Gastrocnemius medialis (tissue), 4 donors: ENCODE measurements at places on chromosomes 3 and 15. TPM values are rescaled to one million over a fixed set of nuclear protein-coding genes. Genes with fewer than 3 reads are reported as not detected.
A peak's percentile ranks its signal among the peaks of the same experiment; 100 is the strongest.

DNA sequence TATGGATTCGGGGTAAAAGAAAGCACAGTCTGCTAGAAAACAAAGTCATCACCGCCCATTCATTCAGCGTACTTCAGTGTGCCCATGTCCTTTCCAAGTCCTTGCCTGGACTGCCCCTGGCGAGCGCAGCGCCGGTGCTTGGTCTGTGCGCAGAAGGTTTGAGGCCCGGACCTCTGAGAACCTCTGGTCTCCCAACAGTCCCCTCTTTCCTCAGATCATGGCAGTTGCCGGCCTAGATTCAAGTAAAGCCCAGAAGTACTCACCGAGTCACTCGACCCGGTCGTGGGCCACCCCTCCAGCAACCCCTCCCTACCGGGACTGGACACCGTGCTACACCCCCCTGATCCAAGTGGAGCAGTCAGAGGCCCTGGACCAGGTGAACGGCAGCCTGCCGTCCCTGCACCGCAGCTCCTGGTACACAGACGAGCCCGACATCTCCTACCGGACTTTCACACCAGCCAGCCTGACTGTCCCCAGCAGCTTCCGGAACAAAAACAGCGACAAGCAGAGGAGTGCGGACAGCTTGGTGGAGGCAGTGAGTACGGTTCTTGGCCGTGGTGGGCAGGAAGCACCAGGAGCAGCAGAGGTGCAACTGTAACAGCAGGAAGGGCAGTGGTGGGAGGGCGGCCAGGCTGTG is 36.3 kb downstream of the CHDH start:
- H3K27me3 ChIP-seq = no peaks in the 10 kb centered on the region
- H3K36me3 ChIP-seq = no peaks in the 10 kb centered on the region
- H3K4me3 ChIP-seq = no peak overlapping the region
- no peak overlapping the region for H3K27ac ChIP-seq

DNA sequence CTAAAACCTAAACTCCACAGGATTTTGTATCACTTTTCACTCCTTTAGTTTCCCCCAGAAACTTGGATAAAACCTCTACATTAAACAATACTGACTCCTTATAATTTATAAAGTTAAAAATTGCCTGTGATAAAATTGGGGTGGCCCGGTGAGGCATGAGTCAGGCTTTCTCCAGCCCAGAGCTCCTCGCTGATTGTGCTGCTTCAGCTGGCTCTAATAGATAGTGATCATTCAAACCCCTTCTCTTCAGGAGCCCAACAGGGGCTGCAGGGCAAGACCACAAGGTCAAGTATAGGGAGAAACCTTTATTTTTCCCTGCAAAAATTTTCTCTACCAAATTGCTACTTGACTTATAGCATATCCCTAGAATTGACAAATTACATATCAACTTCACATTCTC is 308.2 kb downstream of the PLCL2 start:
- peak overlapping the region; percentile 59 for H3K27ac ChIP-seq
- no peak for DNase-seq

DNA sequence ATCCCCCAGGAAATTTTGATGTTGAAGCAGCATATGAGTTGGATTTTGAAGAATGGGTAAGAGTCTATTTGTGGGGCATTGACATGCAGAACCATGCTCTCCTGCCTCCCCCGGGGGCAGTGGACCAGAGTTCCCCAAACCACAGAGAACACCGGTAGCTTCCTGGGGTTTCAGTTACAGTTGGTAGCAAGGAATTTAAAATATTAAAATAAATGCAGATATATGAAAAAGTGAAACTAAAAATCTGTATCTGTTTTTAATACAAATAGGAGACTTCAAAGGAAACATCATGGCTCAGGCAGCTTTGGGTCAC is 37.4 kb downstream of the SLC9A9 start:
- no peak overlapping the region for H3K4me3 ChIP-seq
- H3K4me1 ChIP-seq = peaks cover 10% of the 10 kb centered on the region
- no peak for DNase-seq
- no peaks in the 10 kb centered on the region for H3K36me3 ChIP-seq
- peak overlapping the region; percentile 52 for H3K27ac ChIP-seq
- no peaks in the 10 kb centered on the region for H3K27me3 ChIP-seq

DNA sequence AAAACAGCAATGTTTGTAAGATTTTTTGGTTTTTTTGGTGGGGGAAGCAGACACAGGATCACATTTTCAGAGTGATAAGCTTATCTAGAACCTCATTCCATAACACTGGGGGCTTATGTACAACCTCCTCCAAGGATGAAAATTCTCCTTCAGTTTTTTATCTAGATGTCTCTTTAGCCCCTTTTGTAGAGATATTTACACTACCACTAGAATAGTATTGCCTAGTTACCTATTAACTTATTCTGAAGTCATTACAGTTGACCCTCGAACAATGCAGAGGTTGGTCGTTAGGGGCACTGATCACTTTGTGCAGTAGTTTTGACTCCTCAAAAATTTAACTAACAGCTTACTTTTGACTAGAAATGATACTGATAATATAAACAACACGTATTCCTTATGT is 32.8 kb downstream of the IFT57 start:
- H3K4me3 ChIP-seq = no peak overlapping the region
- H3K4me1 ChIP-seq = no peaks in the 10 kb centered on the region
- no peak for DNase-seq
- no peaks in the 10 kb centered on the region for H3K27me3 ChIP-seq
- no peaks in the 10 kb centered on the region for H3K36me3 ChIP-seq
- no peak overlapping the region for H3K27ac ChIP-seq

PTPRG gene
- total RNA-seq = 21.1 TPM

- H3K27me3 ChIP-seq = no peaks in the 10 kb centered on the region
- H3K4me1 ChIP-seq = no peaks in the 10 kb centered on the region
- H3K4me3 ChIP-seq = no peak overlapping the region
- no peaks in the 10 kb centered on the region for H3K36me3 ChIP-seq
Measured at GRCh38 chr3:147958754-147959153, 549.6 kb downstream of the ZIC1 start.

ARHGAP31 gene
- 6.2 TPM for total RNA-seq

MORC1 gene
- total RNA-seq = not detected

GRCh38 chr3:102348904-102349303 is 85.9 kb upstream of the ZPLD1 start:
- H3K27ac ChIP-seq = no peak overlapping the region
- H3K4me3 ChIP-seq = no peak overlapping the region
- no peak for DNase-seq
- no peaks in the 10 kb centered on the region for H3K27me3 ChIP-seq
- no peaks in the 10 kb centered on the region for H3K4me1 ChIP-seq
- no peaks in the 10 kb centered on the region for H3K36me3 ChIP-seq

ITIH1 gene
- total RNA-seq = 0.72 TPM

- no peaks in the 10 kb centered on the region for H3K27me3 ChIP-seq
- H3K36me3 ChIP-seq = no peaks in the 10 kb centered on the region
- no peak overlapping the region for H3K27ac ChIP-seq
- H3K4me1 ChIP-seq = no peaks in the 10 kb centered on the region
- no peak overlapping the region for H3K4me3 ChIP-seq
Measured at GRCh38 chr3:99767291-99767690, 50.4 kb upstream of the CMSS1 start.

DNA sequence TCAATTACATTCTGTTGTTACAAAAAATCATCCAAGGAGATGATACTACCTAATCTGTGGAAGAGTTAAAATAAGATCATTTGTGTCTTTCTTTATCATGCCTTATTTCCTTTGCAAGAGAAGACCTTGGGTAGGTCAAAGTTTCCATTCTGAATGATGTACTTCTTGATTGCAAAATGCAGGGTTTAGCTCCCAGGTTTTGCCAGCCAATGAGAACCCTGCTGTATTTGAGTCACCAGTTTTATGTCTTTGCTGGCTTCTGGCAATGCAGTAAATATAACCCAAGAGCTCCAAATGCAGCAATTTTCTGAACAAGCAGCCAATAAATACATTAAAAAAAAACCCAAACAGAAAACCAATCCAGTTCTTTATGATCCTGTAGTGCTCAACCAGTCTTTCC is 204.9 kb downstream of the CADPS start:
- no peaks in the 10 kb centered on the region for H3K27me3 ChIP-seq
- no peaks in the 10 kb centered on the region for H3K36me3 ChIP-seq
- no peak overlapping the region for H3K27ac ChIP-seq

GRCh38 chr3:166005126-166005525 is 167.9 kb upstream of the BCHE start:
- DNase-seq = no peak
- H3K27ac ChIP-seq = no peak overlapping the region
- no peaks in the 10 kb centered on the region for H3K27me3 ChIP-seq
- no peaks in the 10 kb centered on the region for H3K36me3 ChIP-seq

SLC12A1 gene
- not detected for total RNA-seq

DNA sequence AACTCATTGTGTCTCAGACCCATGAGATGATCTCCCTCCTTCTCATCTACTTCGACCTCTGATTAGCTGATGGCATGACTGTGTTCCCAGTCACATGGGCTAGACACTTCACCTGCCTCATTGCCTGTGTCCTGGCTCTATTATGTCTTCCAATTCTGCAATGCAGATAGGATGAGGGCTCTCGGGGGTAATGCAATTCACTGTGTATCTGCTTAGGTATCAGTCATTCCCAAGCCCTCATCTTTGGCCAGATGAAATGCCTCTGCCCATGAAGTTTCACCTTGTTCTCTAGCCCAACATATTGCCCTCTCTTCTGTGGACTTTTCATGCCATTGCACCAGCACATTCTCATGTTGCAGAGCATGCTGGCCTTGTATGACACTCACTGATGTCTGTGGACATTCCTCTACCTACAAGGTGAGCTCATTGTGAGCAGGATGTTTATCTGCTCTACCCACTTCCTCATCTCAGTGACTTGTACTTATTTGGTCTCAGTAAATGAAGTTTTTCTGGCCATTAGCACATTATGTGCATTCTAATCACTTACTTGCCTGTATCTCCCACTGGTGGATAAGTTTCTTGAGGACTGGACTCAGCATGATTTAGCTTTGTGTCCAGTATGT is 32.3 kb downstream of the MOBP start:
- no peak overlapping the region for H3K4me3 ChIP-seq
- no peaks in the 10 kb centered on the region for H3K4me1 ChIP-seq
- H3K27ac ChIP-seq = no peak overlapping the region

DNA sequence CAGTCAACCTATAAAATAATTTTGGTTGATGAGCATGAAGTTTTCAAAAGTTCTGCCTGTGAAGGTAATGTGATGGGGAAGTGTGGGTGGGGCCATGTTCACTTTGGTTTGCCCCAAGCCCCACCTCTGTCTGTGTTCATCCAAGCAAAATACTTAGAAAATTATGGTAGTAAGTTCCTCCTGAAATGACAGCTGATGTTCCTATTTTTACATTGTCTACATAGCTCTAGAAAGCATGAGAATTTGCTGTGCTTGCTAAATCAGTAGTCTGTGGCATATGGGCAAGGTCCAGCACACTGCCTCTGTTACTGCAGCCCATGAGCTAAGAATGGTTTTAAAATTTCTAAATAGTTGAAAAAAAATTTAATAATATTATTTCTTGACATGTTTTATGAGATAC is 21.9 kb upstream of the CP start:
- no peaks in the 10 kb centered on the region for H3K27me3 ChIP-seq
- no peak for DNase-seq
- H3K36me3 ChIP-seq = no peaks in the 10 kb centered on the region
- H3K4me1 ChIP-seq = peaks cover 12% of the 10 kb centered on the region
- no peak overlapping the region for H3K27ac ChIP-seq
- H3K4me3 ChIP-seq = no peak overlapping the region

CELF6 gene
- total RNA-seq = 0.13 TPM

DNA sequence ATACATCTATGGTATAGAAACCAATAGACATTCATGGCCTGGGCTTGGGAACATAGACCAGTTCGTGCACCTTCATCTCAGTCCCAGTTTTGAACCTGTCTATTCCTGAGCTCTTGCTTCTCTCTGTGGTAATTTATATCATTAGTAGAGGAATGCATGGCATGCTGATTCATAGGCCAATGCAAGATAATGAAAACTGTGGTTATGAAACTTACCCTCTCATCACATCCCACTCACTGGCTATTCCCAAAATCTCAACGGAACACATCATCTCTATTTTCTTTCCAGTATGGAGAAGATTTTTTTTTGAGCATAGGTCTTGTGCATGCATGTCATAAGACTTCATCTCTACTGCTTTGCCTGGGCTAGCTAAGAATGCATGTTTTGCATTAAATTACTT is 18.7 kb upstream of the P2RY12 start:
- no peak overlapping the region for H3K27ac ChIP-seq
- no peak for DNase-seq
- no peaks in the 10 kb centered on the region for H3K27me3 ChIP-seq
- H3K36me3 ChIP-seq = no peaks in the 10 kb centered on the region
- H3K4me1 ChIP-seq = no peaks in the 10 kb centered on the region

GRCh38 chr3:166526881-166527280 is 689.7 kb upstream of the BCHE start:
- no peak overlapping the region for H3K4me3 ChIP-seq
- DNase-seq = no peak

FGF7 gene
- 1.4 TPM for total RNA-seq

GRCh38 chr3:158531334-158531733 is 39.7 kb upstream of the MLF1 start:
- H3K27me3 ChIP-seq = no peaks in the 10 kb centered on the region
- no peak overlapping the region for H3K4me3 ChIP-seq
- DNase-seq = no peak
- H3K36me3 ChIP-seq = no peaks in the 10 kb centered on the region
- no peak overlapping the region for H3K27ac ChIP-seq

DNA sequence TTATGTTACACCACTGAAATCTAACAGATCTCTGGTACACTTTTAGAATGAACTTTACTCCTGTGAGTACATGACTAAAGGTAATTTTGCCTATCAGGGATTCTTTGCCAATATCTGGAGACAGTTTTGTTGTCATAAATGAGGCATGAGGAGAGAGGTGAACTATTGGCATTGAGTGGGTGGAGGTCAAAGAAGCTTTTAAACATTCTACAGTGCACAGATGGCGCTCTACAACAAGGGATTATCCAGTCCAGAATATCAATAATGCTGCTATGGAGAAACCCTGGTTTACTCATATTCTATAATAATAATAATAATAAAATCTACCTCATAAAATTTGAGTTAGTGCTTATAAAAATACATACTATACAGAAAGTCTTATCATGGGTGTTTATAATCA is 702.3 kb downstream of the SI start:
- no peak for DNase-seq
- no peaks in the 10 kb centered on the region for H3K27me3 ChIP-seq
- H3K36me3 ChIP-seq = no peaks in the 10 kb centered on the region
- H3K4me1 ChIP-seq = no peaks in the 10 kb centered on the region
- H3K27ac ChIP-seq = no peak overlapping the region

LSMEM2 gene
- 0.41 TPM for total RNA-seq

DNA sequence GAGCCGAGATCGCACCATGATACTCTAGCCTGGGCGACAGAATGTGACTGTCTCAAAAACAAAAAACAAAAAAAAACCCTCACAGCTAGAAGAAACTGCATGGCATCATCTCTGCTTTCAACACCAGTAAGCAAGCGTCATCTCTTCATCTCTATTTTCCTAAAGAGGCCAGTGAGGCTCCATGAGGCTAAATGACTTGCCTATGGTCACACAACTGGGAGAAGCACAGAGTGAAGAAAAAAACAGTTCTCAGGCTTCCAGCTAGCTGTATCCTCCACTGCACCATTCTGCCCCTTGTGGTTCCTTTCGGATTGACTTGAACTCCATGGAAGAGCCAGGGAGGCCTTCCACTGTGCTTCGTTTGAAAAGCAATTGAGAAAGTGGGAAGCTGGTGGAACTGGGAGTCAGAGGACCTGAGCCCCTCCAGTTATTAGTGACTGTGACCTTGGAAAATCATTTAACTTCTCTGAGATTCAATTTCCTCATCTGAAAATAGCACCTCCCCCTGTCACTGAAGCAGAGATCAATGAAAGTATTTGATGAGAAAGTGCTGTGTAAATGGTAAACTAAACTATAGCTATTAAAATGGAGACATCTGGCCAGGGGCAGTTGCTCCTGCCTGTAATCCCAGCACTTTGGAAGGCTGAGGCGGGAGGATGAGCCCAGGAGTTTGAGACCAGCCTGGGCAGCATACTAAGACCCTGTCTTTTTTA is 32.1 kb upstream of the DENND4A start:
- peaks cover 6% of the 10 kb centered on the region for H3K4me1 ChIP-seq
- no peaks in the 10 kb centered on the region for H3K36me3 ChIP-seq
- H3K4me3 ChIP-seq = no peak overlapping the region
- peak; percentile 53 for DNase-seq
- no peaks in the 10 kb centered on the region for H3K27me3 ChIP-seq
